ENCODE measurements at places on chromosomes 1 and 21.

- no peak for DNase-seq
Measured at GRCh38 chr21:37128076-37128475, 55.0 kb downstream of the TTC3 start.

DNA sequence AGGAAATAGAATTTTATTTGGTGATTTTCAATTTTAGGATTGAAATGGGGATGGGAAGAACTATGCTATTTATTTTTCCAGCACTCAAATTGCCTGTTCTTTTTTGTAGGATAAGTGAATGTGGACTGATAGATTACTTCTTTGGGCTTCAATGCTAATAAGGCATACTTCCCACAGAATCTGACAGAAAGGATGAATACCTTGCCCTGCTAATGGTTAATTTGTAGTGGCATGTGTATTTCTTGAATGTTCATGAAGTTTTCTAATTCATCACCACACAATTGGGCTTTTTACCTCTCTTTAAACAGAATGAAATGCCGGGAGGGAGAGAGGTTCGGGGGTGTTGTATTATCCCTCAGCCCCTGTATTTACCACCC, 369.1 kb upstream of the ADGRL2 start:
- DNase-seq: no peak

DNA sequence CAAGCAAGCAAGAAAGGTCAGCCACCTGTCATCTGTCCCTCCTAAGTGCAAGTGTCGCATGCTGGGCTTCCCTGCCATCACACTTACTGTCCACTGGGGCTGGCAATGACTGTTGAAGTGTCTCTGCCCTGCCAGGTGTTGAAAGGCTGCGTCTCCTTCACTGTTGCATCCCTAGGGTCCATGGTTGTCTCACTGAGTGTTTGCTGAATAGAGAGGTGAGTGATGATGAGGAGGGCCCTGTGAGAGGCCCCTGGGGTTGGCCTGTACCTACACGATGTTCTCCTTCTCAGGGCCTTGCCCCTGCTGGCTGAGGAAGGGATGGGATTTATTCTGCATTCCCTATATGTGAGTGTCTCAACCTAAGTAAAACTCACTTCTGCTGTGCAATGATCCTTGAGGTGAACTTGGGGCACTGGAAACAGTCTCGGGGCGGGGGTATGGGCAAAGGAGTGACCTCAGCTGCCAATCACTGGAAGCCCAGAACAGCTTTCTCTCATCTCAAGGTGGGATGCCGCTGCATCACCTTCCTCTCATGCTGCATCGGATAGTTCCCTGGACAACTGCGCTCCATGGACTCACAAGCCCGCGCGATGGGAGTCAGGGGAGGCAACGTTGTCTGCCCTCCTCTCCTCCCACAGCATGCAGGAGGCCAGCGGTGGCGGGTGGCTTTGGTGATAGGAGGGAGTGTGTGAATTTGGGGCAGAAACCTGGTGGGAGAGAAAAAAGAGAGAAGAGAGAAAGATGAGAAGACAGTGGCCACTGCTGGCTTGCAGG, 35.8 kb upstream of the SOX13 start:
- DNase-seq: no peak

DNA sequence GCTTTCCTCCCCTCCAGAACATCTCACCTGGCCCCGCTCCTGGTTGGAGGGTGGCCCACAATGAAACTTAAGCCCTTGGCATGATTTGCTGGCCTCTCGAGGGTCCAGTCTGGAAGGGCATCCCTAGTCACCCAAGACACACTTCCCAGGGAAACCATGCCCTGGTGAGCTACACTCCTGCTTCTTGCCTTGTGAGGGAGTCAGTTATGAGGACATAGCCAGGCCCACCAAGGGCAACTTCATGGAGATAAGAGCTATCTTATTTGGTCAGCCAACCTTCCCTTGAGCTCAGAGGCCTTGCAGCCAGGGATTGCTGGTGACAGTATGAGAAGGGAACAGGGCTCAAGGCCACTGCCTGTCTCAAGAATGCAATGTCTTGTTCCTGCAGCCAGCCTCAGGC, 9.7 kb downstream of the TNR start:
- no peak for DNase-seq

- DNase-seq: no peak
Measured at GRCh38 chr1:72530646-72531045, 248.3 kb upstream of the NEGR1 start.

DNA sequence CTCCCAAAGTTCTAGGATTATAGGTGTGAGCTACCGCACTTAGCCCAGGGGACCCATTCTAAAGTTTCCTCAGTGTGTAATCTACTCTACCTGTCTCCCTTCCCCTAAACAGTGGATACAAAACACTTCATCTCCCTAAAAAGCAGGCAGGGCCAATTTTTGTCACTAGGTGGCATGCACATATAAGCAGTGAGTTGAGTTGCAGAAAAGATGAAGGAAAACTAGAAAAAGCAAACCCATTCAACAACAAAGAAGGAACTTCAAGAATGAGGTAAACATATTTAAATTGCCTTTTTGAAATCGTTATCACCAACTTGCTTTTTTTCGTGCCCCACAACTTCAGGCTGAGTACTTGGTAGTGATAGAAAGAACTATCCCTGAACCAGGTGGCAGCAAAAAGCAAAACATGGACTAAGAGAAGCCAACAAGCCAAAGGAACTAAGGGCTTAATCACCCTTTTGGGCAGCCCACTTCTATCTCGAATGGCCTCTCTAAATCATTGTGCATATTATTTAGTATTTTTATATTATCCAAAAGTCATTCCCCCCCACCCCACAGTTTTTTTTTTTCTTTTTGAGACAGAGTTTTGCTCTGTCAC, 19.7 kb upstream of the ALDH9A1 start:
- DNase-seq: peak; percentile 72

GRCh38 chr1:109635862-109636200, 16.2 kb downstream of the AMPD2 start:
- DNase-seq: no peak

GRCh38 chr1:147080671-147081394, 91.4 kb downstream of the PRKAB2 start:
- no peak for DNase-seq

DNA sequence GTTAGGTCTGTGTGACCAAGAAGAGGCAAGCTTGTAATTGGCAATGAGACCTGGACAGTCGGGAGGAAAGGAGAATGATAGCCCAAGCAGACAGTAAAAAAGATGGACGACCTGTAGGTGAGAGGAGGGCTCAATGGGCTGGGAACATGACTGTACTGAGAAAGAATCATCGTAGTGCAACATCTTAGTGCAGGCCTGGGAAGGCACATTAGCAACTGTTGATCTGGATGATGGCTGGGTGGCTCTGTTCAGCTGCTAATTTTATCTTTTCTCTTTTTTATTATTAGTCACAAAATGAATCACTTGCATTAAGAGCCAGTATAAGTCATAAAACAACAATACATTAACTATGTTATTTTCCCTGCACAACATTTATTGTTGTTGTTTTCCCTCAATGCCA, 32.9 kb downstream of the IFI44 start:
- no peak for DNase-seq

DNA sequence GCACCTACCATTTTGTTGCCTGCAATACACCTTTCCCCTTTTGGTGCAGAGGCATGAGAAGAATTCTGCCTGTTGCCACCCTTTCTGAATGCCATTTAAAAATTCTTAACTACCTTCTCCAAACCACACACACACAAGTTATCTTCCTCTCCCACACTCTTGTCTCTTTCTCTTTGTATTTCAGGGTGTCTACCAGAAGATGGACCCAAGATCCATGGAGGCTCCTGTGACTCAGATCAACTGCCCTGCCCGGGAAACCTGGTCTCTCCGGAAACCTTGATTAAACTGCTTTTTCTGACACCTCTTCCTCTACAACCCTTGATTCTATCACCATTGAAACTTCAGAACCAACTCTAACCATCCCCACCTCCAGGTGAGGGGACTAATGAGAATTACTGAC, 2.4 kb upstream of the TARS2 start:
- no peak for DNase-seq

- no peak for DNase-seq
Measured at GRCh38 chr1:235942979-235943575, 76.4 kb upstream of the LYST start.

- DNase-seq: no peak
Measured at GRCh38 chr1:26142159-26142558, 16.7 kb upstream of the FAM110D start.

DNA sequence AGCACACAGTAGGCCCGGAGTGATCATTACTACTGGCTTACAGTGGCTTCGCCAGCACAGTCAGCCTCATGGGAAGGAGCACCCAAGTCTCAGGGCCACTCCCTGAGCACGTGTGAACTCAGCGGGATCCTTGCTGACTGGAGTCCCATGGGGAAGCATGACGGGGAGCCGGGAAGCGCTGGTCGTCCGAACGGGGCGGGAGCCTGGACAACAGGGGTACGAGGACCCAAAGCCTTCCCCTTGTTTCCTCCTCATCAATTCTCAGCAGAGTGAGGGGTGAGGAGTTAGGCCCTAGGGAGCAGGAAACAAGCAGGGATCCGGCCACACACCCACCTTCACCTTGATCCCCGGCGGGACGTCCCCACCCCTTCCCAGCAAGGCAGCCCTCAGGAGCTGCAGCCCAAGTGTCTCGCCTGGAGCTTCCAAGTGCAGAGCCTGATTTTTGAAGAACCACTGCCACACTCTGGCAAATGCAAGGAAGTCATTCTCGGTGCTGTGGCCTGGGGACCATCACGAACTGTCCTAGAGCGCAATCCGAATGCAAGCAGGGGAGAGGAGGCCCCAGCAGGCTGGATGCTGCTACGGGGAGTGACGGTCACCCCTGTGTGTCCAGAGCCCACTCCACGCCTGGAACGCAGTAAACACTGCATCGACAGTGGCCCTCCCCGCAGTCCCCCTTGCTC, 35.5 kb downstream of the TOMM20 start:
- no peak for DNase-seq

GRCh38 chr1:155167166-155168104, 5.7 kb downstream of the KRTCAP2 start:
- DNase-seq: peak; percentile 78

GRCh38 chr1:220189750-220190347, 82.4 kb downstream of the RAB3GAP2 start:
- no peak for DNase-seq

DNA sequence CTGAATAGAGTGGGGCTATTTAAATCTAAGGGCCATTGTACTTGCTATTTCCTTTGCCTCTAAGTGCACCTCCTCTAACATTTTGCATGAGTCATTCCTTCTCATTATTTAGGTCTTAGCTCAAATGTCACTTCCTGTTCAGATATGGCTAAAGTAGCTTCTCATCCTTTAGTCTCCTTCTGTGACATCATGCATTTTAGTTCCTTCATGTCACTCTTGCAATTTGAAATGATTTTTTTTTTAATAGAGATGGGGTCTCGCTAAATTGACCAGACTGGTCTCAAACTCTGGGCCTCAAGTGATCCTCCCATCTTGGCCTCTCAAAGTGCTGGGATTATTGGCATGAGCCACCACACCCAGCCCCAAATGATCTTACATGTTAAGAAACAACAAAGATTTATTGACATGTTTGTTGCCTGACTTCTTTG, 6.6 kb downstream of the TBX19 start:
- no peak for DNase-seq

DNA sequence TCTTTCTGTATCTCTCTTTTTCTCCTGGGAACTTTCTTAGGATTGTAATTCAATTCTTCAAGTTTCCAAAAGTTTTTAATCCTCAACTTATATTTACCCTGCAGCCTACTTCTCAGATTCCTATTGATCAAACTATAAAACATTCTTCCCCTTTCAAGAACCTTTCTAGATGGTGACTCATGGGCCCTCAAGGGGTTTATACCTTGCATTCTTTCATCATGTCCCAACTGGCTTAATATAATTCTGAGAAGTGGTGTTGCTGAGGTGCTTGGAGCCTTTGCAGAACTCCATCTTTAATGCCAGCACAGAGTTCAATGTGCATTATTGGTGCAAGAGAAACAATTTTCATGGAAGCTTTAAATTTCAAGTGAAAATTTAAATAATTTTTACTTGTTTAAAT, 273.4 kb downstream of the VAV3 start:
- no peak for DNase-seq

- no peak for DNase-seq
Measured at GRCh38 chr1:8361198-8361849, 43.4 kb downstream of the SLC45A1 start.

- DNase-seq: no peak
Measured at GRCh38 chr1:92029241-92029922, 403 bp upstream of the EPHX4 start.

GRCh38 chr1:31382379-31382989, 9.6 kb upstream of the FABP3 start:
- no peak for DNase-seq

- no peak for DNase-seq
Measured at GRCh38 chr1:17892225-17892624, 137.1 kb downstream of the ACTL8 start.

GRCh38 chr21:15219894-15220293, 155.1 kb upstream of the NRIP1 start:
- DNase-seq: no peak

GRCh38 chr21:45488931-45489721, 53.1 kb downstream of the SLC19A1 start:
- no peak for DNase-seq

DNA sequence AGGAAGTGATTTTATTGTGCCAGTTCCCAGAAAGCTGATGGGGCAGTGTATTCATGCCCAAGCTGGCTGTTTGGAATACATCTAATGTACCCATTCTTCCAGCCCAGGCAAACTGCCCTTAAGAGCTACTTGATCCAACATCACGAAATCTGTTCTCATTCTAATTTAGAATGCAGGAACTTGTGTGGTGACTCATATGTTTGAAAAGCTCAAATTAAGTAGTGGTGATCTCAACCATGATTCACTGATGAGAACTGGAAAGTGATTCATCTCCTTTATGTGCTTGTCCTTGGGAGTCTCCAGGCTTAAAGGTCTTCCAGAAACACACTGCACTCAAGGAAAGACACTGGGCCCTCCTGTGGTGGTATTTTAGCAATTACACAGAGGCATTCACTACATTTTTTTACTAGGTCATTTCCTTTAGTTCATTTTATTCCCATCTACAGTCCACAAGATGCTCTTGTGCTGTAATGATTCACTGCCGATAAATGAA, 65.4 kb downstream of the RPE65 start:
- DNase-seq: no peak

- DNase-seq: no peak
Measured at GRCh38 chr1:48741380-48741779, 35.3 kb downstream of the BEND5 start.

DNA sequence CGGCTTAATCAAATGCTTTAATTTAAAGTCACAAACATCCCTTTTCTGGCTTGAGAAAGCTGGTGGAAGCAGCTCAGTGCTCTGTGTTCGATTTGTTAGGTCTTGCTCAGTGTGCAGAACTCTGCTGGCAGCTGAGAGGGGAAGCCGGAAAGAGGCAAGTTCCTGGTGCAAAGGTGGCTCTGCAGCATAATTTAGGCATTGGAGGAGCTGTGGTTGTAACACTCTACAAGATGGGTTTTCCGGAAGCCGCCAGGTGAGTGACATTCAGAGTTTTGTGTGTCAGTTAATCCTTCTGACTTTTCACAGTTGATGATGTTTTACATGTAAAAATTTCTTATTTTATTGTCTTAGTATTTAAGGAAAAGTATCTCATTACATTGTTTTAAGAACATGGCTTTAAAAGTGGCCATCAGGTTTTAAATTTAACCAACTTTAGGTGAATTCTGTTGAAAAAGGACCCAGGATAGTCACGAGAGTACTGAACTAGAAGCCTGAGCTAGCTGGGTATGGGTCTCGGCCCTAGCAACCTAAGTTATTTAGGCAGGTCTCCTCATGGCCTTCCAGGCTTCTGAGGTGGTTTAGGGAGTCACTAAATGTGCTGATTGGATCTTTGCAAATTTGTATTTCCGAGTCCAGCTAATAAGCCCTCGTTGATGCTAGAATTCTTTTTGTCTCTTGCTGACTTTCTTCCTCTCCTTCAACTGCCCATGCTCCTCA, 47.1 kb upstream of the PODN start:
- peak; percentile 78 for DNase-seq

All from tibial nerve (tissue), 4 donors.